ENCODE measurements at places on chromosomes 3 and 15.
A peak's percentile ranks its signal among the peaks of the same experiment; 100 is the strongest.

DNA sequence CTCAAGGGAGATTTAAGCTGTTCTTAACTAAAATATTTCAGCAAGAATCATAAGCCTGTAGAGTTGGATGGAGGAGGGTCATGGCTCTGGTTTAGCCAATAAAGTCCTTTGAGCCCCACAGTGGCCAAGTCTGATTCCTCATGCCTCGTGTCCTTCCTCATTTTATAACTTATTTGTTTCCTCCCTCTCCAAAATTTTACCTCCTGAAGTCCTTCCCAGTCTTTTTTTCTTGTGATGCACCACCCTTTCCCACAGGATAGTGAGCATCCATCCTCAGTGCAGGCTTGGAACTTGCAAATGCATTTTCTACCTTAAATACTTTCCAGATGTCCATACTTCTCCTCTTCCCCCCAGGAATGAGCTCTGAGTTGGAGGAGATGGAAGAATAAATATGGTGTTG lies 162.7 kb upstream of the AGTR1 start:
- DNase-seq = no peak

- DNase-seq = no peak
Measured at GRCh38 chr3:87318617-87319021, 42.2 kb upstream of the POU1F1 start.

DNA sequence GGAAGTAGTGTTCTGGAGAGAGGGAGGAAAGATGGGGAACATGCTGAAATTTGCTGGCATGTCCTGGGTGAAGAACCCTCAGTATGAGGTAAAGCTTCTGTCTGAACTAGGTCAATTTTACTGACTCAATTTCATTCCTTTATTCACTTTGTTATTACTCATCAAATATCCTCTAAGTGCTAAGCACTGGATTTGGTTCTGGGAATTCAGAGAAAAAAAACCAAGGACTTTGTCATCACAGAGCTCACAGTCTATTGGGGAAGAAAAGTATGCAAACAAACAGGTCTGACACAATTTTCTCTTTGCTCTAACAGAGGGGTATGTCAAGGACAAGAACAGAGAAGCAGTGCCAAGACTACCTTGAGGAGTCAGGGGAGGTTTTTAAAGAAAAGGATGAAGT lies 68.0 kb downstream of the TFG start:
- DNase-seq = no peak

DNA sequence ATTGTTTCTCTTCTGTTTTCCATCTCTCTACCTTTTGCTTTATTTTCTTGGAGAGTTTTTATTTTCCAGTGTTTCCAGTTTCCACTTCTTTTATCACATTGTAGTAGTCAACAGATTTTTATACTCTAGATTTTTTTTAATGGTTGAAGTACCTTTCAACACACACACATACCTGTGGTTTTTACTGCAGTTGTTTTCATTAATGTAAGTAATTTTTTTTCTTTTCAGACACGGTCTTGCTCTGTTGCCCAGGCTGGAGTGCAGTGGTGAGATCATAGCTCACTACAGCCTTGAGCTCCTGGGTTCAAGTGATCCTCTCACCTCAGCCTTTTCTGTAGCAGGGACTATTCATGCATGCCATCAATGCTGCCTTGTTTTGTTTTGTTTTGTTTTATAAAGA lies 472.5 kb upstream of the SGO1 start:
- no peak for DNase-seq

GRCh38 chr15:51801391-51801835 lies 28.0 kb upstream of the TMOD3 start:
- DNase-seq = no peak

DNA sequence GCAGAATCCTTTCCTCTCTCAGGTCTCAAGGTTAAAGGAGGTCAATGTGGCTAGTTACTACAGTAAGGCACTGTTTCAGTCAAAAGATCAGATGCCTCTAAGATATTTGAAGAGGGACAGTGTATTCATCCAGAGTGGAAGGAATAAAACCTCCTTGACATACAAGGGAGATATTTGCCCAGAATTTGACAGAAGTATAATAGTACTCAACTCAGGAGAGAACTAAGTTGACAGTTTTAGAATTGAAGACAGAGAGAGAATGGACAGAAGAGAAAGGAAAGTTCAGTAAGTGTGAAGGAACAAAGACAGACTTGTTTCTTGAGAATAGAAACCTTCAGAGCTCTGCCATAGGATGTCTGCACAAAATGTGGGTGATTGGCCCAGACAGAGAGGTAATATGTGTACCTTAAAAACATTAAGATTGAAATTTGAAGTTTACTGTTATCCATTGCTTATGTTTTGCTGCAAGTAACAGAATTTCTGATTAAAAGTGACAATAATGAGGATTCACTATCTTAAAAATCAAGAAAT lies 507.1 kb downstream of the IGSF11 start:
- DNase-seq = no peak

- no peak for DNase-seq
Measured at GRCh38 chr15:78341057-78341987, 1.2 kb downstream of the CRABP1 start.

GRCh38 chr15:49110158-49110944 lies 45.0 kb downstream of the COPS2 start:
- no peak for DNase-seq

- no peak for DNase-seq
Measured at GRCh38 chr15:41235929-41236328, 4.9 kb downstream of the CHP1 start.

DNA sequence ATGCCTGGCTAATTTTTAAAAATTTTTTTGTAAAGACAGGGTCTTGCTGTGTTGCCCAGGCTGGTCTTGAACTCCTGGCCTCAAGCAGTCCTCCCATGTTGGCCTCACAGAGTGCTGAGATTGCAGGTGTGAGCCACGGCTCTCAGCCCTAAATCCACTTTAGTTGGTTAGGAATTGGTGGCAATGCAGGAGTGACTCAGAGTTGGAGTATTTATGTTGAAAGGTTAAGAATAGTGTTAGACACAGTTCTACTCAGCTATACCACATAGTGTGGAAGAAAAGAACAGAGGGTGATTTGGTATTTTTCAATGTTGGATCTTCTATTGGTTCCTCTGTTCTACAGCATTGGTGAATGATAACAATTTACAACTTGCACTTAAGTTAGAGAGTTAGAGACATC lies 7.6 kb downstream of the ZNF639 start:
- no peak for DNase-seq

DNA sequence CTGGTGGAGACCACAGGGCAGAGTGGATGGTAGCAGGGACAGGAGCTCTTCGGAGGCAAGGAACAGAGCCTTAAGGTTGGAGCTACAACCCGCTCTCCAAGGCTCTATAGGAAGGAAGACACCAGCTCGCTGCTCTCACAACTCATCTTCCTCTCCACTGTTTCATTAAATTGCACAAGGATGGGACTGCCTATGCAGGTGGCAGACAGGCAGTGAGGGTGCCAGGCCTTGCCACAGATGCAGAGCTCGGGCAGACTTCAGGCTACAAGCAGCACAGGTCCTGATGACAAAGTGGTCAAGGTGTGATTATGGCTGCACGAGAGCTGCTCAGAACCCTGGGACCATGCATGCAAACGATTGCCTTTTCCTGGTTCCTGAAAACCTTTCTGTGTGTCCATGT lies 144.6 kb downstream of the FOXP1 start:
- DNase-seq = no peak

DNA sequence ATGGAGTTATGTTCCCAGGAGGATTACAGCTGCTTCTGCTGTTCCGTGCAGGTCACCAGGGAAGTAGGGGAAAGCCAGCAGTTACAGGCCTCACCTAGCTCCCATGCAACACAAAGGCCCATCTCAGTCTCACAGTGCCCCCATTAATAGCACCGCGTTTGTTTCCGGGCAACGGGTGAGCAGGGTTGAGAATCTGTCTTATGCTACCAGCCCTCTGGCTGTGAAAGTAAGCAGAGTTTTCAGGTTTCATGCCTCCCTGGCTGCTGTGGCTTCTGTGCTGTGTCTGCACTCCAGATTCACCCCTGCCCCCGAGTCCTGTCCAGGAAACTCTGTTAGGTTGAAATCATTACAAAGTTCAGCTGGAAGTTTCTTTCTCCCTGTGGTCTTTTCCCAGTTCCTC lies 254.4 kb upstream of the GPR149 start:
- no peak for DNase-seq

DNA sequence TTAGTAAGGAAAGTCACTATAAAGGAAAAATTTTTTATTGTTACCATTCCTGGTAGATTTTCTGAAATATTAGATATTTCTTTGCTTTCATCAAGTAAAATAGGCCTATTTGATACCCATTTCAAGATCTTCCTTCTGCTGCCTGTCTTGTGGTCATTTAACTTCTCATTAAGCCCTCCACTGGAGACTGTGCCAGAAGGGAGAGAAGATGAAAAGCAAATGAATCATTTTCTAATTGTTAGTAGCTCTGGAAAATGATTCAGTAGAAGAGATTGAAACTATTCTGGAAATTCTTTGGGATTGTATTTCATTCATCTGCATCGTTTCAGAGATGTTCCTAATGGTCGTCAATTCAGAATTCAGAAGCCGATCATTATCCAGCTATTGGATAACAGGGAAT lies 3.2 kb downstream of the KCTD6 start:
- no peak for DNase-seq

DNA sequence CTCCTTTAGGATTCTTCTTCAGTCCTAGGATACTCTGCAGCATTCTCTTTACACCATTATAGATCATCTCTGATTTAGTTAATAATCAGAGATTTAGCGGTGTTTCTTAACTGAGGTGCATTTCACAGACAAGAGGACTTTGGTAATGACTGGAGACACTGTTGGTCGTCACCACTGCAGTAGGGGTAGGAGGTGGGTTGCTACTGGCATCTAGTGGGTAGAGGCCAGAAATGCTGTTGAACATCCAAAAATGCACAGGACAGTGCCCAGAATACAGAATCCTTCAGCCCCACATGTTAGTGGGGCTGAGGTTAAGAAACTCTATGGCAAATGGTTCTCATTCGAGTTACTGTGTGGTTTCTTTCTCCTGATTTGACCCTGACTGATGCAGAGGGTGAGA lies 80.4 kb upstream of the LMCD1 start:
- no peak for DNase-seq

GRCh38 chr3:29363110-29363509 lies 82.2 kb downstream of the RBMS3 start:
- no peak for DNase-seq

DNA sequence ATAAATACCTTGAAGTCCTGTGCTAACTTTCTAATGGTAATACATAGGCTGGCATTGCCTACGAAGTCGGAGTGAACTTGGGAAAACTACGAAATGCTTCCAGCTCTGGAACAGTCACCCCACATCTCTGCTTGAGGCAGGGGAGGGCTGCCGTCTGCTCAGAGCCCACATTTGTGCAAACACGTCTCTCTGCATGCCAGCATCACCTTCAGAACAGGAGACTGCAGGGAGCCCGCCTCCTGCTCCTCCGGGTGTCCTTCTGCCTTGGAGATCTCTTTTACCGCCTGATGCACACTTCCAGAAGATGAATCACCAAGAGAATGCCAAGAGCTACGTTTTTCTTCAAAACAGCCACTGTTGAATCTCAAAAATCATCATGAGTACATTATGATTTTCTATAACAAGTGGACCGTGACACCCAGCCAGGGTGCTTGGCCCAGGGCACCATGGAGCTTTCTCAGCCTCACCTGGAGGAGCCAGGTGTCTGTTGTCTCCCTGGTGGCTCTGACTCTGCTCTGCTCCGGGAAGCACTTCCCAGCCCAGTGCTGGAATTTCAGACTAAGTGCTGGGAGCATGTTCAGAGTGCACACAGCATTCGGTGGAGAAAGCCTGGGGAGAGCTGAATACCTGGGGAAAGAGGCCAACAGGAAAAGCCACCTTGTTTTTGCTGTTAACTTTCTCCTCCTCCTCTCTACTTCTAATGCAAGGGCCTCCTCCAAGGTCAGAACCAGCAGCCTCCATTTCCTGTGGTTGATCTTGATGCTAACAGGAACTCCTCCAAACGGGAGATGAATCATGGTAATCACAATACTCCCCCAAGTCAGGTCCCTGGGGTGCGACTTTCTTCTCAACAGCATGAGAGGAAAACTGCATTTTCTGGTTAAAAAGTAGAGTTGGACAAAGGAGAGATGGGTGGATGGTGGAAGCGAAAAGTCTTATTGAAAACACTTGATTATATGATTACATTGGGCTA lies 467.7 kb downstream of the GABRG3 start:
- DNase-seq = no peak

- DNase-seq = no peak
Measured at GRCh38 chr3:16511681-16512434, 1.6 kb downstream of the RFTN1 start.

- no peak for DNase-seq
Measured at GRCh38 chr3:8113626-8114025, 388.0 kb upstream of the LMCD1 start.

DNA sequence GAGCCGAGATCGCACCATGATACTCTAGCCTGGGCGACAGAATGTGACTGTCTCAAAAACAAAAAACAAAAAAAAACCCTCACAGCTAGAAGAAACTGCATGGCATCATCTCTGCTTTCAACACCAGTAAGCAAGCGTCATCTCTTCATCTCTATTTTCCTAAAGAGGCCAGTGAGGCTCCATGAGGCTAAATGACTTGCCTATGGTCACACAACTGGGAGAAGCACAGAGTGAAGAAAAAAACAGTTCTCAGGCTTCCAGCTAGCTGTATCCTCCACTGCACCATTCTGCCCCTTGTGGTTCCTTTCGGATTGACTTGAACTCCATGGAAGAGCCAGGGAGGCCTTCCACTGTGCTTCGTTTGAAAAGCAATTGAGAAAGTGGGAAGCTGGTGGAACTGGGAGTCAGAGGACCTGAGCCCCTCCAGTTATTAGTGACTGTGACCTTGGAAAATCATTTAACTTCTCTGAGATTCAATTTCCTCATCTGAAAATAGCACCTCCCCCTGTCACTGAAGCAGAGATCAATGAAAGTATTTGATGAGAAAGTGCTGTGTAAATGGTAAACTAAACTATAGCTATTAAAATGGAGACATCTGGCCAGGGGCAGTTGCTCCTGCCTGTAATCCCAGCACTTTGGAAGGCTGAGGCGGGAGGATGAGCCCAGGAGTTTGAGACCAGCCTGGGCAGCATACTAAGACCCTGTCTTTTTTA lies 32.1 kb upstream of the DENND4A start:
- DNase-seq = peak; percentile 90

DNA sequence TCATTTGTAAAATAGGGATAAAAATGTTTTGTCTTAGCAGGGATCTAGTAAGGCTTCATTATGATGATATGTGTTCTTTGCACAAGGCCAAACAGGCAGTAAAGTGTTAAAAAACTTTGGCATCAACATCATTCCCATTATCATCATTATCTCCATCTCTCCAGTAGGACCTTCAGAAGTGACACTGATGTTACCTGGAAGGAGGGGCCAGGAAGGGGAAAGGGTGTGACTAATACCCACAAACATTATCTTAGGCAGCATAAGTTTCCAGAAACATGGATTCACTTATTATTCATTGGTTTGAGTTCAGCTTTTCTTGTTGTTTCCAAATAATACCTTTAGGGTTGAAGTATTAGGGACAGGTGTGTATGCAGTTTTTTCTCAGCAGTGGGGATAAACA lies 399.6 kb downstream of the PTPRG start:
- no peak for DNase-seq

DNA sequence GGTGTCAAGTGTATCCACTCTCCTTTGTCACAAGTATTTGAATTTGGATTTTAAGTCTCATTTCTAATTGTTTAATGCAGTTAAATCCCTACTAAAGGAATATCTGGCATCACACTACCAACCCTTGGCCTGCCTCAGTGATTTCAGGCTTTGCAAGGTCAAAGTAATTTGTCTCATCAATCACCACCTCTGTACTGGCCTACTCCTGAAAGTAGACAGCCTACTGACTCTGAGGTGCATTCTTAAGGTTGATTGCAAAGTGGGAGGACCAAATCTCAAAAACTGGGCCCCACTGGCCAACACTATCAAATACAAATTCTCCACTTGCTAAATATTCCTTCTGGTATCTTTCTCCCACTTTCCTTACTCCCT lies 851 bp upstream of the TEX55 start:
- no peak for DNase-seq

GRCh38 chr3:107884028-107884427 lies 206.8 kb downstream of the CD47 start:
- DNase-seq = no peak

All from hematopoietic multipotent progenitor cell treated with erythropoietin and hydrocortisone succinate and interleukin-3 and kit ligand, for 17 days (in vitro differentiated cells).